ENCODE measurements at places on chromosomes 6 and 20. TPM values are rescaled to one million over a fixed set of nuclear protein-coding genes. Genes with fewer than 3 reads are reported as not detected.

Gene TULP4
- 69.2 TPM for total RNA-seq

Gene VIP
- total RNA-seq: 9.0 TPM

Gene UQCC2
- 40.5 TPM for total RNA-seq

DNA sequence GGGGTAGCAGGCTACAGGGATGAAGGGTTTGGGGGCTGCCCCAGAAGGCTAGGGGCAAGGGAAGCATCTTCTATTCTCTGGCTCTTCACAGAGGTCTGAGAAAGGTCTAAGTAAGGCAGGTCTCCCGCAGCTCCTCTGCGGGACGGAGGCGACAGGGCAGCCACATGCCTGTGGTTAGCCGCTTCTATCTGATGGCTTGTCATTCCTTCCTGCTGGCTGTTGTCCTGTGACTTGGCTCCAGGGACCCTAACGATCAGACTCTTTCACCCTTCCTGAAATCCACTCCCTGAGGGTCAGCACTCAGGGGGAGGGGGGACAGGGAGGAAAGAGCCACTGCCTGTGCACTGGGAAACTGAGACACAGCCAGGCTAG, 673 bp downstream of the CST7 start:
- no peak for DNase-seq

GRCh38 chr6:129577691-129578090, 132.3 kb downstream of the ARHGAP18 start:
- DNase-seq: no peak

- no peak for DNase-seq
Measured at GRCh38 chr6:132812756-132813172, 1.6 kb upstream of the RPS12 start.

DNA sequence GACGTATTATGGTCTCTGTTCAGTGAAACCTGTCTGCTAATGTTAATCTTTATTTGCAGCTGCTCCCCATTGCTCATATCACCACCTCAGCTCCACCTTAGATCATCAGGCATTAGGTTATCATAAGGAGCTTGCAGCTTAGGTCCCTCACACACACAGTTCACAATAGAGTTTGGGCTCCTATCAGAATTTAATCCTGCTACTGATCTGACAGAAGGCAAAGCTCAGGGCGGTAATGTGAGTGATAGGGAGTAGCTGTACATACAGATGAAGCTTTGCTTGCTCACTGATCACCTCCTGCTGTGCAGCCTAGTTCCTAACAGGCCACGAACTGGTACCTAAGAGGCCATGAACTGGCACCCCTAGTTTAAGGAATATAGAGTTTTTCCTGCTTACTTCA, 989.7 kb downstream of the EYS start:
- no peak for DNase-seq

DNA sequence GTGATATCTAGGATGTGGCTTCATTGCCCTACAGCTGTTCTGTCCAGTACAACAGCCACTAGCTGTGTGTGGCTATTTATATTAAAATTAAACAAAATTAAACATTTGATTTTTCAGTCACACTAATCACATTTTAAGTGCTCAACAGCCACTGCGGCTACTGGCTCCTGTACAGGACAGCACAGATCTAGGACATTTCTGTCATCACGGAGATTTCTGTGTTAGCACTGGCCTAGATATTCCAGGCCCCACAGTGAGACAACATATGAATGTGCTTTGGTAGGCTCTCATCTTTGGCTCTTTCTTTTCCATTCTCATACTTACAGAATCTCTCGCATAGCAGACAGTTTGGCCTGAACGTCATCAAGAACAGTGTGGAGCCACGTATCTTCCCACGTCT, 48.4 kb upstream of the ZBTB24 start:
- DNase-seq: no peak

GRCh38 chr6:158786645-158787304, 32.4 kb downstream of the EZR start:
- peak; percentile 61 for DNase-seq

GRCh38 chr6:16683641-16684194, 77.5 kb downstream of the ATXN1 start:
- DNase-seq: no peak

All from left colon (tissue), 2 donors.